ENCODE measurements at places on chromosomes 16 and 17.

DNA sequence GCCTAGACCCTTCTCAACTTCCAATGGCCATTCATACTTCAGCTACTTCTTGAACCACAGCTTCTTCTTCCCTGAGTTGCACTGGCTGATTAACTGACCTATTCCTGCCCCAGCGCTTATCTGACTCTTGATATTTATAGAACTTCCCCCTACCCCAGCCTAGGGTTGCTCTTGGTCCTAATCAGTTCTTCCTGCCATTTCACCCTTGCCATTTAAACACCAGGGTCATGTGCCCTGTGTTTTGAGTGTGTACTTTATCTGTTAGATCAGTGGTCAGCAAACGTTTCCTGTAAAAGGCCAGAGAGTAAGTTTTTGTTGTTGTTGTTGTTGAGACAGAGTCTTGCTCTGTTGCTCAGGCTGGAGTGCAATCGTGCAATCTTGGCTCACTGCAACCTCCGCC, 82.4 kb upstream of the COX10 start:
- DNase-seq = no peak

- DNase-seq = no peak
These were observed 158.2 kb upstream of the XYLT1 start for GRCh38 chr16:17628983-17629382.

DNA sequence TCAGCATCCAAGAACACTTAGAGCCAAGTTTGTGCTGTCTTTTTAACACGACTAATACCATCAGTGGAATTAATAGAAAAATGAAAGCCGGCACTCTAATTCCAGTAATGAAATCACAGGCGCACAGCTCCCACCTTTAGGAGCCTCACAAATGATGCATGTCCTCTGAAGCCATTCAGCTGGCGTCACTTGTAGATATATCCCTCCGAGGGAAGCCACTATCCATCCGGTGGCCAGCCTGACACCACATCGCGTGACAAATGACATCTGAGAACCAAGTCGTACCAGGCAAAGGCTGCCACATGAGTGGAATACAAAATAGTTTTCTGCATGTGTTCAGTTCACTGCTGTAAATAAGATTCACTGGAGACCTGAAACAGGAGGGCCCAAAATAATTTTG, 205.6 kb downstream of the GRIN2A start:
- no peak for DNase-seq

DNA sequence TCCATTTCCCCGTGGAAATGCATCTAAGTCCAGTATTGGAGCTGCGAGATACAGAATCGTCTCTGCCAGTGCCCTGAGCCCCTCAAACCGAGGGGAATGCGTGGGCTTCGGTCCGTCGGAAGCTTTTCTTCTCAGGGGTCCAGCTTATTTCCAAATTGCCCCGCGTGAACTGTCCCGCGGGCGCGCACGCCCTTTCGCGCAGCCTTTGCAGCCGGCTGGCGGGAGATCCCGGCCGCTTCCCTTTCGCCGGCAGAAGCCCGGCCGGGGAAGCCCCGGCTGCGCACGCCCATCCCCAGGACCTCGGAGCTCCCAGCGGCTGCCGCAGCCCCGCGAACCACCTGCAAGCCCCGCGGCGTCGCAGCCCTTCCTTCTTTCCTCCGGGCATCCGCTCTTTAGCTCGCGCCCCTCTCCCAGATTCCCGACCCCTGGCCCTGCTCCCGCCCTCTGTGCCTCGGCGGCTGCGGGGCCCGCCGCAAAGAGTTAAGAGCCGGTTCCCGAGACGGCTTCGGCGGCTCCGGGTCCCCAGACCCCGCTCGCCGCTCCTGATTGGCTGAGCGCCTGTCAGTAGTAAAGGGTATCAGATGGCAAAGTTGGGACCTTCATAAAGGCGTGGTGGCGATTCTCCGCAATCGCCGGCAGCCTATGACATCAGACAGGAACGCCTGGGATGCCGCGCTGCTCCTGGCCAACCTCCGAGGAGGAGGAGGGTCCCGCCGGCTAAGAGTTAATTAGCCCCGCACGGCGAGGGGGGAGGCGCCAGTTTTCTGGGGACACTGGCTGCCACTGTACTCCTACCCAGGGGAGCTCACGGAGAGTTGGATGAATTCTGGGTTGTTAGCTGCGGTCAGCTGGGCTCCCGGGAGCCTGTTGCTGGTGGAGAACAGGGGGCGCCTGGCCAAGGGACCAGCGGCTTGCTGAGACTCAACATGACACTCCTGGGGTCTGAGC, at the start of gene MYOCD:
Gene MYOCD, plus strand, starts transcription at position 628 of the 948 bp plus-strand sequence. Its CDS starts 299 bp downstream, at position 927.
- no peak for DNase-seq

DNA sequence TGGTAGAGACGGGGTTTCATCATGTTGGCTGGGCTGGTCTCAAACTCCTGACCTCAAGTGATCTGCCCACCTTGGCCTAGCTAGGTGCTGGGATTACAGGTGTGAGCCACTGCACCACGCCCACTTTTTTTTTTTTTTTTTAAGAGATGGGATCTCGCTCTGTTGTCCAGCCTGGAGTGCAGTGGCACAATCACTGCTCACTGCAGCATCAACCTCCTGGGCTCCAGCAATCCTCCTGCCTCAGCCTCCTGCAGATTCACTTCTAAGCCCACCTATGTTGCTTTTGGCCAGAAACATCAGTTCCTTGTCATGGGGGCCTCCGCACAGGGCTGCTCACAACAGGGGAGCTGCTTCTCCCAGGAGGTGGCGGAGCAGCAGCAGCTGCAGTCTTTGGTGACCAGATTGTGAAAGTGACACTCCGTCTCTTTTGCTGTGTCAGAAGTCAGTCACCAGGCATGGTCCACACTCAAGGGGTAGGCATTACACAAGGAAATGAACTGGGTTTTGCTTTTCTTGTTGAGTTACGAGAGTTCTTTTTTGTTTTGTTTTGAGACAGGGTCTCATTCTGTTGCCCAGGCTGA, 4.5 kb upstream of the NME4 start:
- no peak for DNase-seq
